Stimulated activated CD4-positive, alpha-beta T cell treated with anti-CD3 and anti-CD28 coated beads, Interleukin-2, amount 100 ng/mL, for 48 hours (primary cell): ENCODE measurements at places on chromosomes 2 and 18.

GRCh38 chr2:230840301-230840700 lies 24.4 kb upstream of the ITM2C start:
- no peak for DNase-seq

- DNase-seq, result no peak
Observed at GRCh38 chr2:9985531-9986328, 34.2 kb downstream of the GRHL1 start.

- no peak for DNase-seq
Observed at GRCh38 chr2:133737242-133737993, 169.2 kb upstream of the NCKAP5 start.

DNA sequence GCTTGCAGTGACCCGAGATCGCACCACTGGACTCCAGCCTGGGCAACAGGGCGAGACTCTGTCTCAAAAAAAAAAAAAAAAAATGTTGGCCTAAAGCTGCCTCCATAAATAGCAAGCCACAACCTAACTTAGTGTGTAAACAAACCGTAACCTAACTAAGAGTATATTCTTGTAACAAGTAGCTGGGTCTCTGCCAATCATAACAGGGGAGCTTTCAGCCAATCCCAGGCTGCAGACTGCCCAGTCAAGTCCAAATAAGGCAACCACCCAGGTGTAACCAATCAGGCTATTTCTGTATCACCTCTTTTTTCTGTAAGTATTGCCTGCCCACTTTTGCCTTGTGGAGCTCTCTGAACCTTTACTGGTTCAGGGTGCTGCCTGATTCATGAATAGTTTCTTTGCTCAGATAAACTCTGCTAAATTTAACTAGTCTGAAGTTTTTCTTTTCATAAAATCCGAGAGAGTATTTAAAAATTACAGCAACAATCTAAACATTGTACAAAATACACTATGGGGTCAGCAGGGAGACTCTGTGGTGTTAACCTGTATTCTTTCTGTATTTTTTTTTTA lies 4.5 kb downstream of the PSTPIP2 start:
- DNase-seq, result no peak

- no peak for DNase-seq
Observed at GRCh38 chr2:68391869-68392268, 26.8 kb downstream of the PLEK start.

- DNase-seq, result no peak
Observed at GRCh38 chr2:195160963-195161362, 496.1 kb upstream of the SLC39A10 start.

- no peak for DNase-seq
Observed at GRCh38 chr2:65922794-65923193, 490.4 kb upstream of the SPRED2 start.

- DNase-seq, result no peak
Observed at GRCh38 chr2:23419171-23420090, 34.5 kb downstream of the KLHL29 start.

DNA sequence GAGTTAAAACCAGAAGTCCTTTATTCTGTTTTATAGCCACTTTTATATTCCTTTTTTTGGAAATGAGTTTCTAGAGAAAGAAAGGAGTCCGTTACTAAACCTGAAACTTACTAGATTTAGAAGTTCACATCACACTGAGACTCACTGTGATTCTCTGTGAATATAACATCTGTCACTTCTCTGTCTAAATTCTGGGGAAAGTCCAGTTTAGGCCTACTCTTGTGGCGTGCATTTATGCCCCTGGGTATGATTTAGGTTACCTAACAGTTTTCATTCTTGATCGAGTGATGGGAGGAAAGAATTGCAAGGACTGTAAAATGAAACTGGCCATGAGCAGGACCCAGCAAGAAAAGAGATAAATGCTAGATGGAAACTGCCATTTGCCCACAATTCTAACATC lies 449.6 kb downstream of the SPAG16 start:
- DNase-seq, result no peak

- no peak for DNase-seq
Observed at GRCh38 chr2:144374163-144374661, 145.7 kb downstream of the ZEB2 start.

GRCh38 chr2:58032016-58032763 lies 14.4 kb upstream of the VRK2 start:
- DNase-seq, result no peak

DNA sequence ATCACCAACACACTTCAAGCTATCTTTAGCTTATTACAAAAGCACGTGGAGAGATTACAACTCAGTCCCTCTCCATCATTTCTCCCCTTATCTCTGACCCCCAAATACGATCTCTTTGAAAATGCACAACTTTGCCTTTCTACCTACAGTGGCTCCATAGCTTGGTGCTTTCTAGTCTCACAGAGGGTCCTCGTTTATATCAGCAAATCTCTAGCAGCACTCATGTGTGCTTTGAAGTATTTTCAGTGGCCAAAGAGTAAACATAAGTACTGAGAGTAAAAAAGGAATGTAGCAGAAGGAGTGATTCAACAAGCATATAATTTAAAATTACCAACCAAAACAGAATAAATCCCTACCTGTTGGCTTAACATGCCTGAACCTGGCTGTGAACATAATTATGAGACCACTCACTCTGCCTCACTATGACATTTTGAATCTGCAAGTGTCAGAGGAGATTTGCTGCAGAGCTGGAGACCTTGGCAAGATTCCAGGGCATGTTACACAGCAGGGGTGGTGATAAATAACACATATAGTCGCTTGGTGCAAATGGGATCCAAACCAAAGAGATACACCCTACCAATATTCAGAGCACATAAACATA lies 54.6 kb downstream of the LAMA3 start:
- no peak for DNase-seq
